NAMALWA (cell line): ENCODE measurements at places on chromosomes 3 and 15.

DNA sequence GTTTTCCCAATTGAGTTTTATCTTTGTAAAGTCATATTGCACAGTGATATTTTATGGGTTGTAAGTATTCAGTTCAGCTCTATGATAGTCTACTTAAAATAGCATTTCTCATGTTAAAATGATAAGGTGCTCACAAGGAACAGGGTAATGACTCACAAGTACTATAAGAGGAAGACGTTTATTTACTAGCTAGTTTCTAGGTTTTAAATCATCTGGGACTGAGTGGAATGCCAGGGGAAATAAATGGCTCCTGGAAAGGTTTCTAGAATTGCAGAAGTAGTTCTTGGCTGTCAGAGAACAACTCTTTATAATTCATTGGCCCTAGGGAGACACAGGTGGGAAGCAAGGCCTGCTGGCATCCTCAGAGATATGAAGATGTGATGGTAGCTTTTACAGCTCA lies 112.8 kb downstream of the CHDH start:
- no peak for DNase-seq

GRCh38 chr15:50702762-50703334 lies 16.3 kb upstream of the TRPM7 start:
- no peak for DNase-seq

- no peak for DNase-seq
These were observed 6.0 kb downstream of the ISL2 start for GRCh38 chr15:76342382-76343201.

GRCh38 chr3:85939074-85939482 lies 980.3 kb downstream of the CADM2 start:
- DNase-seq: no peak

- no peak for DNase-seq
These were observed 16.1 kb downstream of the BDH1 start for GRCh38 chr3:197539651-197540051.

- no peak for DNase-seq
These were observed 47.3 kb downstream of the CHP1 start for GRCh38 chr15:41278319-41278718.

GRCh38 chr3:70985572-70985971 lies 598.0 kb downstream of the FOXP1 start:
- no peak for DNase-seq

- DNase-seq: no peak
These were observed 1.9 kb upstream of the BCL2L10 start for GRCh38 chr15:52114261-52115055.

GRCh38 chr3:167241048-167241845 lies 138.8 kb downstream of the ZBBX start:
- no peak for DNase-seq

GRCh38 chr3:18872466-18872865 lies 275.8 kb upstream of the KCNH8 start:
- peak; percentile 49 for DNase-seq

- no peak for DNase-seq
These were observed 231.4 kb upstream of the WNT5A start for GRCh38 chr3:55718521-55718921.

- DNase-seq: no peak
These were observed 8.8 kb downstream of the MAP2K5 start for GRCh38 chr15:67551207-67551743.

DNA sequence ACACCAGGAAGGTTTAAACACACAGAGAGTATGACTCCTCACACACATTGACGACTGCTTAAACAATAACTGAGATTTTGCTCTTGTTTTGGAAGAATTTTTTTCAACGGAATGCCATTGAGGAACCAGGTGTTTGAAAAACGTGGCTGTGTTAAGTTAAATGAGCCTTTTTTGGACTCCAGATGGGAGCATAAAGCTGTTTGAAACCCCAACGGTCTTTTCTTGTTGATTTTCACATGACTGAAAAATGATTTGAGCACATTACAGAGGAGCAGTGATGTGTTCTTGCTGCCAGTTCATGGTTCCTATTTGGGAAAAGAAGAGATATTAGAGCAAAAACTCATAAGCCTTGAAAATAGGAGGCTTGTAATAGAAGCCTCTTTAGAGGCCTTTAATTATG lies 97.8 kb upstream of the SELENOK start:
- no peak for DNase-seq

DNA sequence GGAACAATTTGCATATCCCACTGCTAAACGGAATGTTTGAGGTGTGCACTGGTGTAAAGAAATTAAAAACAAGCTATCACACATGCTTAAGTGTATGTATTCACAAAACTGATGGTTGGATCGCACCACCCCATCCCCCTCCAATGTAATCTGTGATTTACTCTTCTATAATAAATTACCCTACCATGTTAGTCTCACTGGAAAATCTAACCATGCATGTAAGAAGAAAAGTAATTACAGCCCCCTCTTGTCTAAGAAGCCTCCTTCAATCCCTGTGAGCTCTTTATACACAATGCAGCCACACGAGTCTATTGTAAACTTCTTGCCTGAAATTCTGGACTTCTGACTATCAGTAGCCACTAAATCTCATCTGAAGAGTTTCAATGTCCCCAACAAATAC lies 173.6 kb downstream of the ZBTB20 start:
- no peak for DNase-seq

- DNase-seq: no peak
These were observed 242.1 kb downstream of the RAP2B start for GRCh38 chr3:153404157-153404556.

DNA sequence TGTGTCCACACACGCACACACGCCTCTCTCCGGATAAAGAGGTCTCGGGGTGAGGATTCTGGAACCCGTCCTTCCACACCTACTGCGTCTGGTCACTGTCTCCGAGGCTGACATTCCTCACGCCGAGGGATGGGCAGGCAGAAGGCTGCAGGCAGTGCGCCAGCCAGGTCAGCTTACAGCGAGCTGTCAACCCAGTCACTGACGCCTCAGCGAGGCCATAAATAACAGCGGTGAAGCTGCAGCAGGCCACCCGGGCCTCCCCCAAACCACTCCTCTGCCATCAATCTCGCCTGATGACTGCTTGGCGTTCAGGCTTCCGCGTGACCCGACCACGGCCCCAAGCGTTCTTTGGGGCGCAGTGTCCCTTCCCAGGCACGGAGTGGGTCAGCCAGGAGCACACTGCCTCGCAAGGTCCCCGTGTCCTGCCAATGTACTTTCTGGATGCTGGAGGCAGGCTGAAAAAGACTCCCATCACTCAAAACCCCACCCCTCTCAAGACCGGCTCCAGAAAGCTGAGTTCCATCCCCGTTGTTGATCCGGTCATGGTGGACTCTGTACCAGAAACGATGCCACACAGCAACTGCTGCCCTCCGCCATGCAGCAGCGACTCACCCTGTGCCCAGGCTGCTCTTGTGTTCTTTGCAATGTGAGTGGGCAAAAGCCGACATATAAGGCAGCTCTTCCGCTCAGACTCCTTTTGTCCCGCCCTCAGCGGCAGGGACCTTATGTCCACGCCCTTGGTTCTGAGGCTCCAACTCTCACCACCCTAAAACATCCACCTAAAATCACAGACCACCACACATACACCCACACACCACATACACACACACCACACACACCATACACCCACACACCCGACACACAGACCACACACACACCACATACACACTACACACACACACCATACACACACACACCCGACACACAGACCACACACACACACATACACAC lies 27.1 kb downstream of the CPN2 start:
- DNase-seq: peak; percentile 46

GRCh38 chr3:66038384-66038725 lies 363 bp downstream of the MAGI1 start:
- no peak for DNase-seq

- no peak for DNase-seq
These were observed 100.4 kb upstream of the TP63 start for GRCh38 chr3:189530822-189531221.

- DNase-seq: no peak
These were observed 215.3 kb upstream of the SEMA6D start for GRCh38 chr15:47502041-47502440.

DNA sequence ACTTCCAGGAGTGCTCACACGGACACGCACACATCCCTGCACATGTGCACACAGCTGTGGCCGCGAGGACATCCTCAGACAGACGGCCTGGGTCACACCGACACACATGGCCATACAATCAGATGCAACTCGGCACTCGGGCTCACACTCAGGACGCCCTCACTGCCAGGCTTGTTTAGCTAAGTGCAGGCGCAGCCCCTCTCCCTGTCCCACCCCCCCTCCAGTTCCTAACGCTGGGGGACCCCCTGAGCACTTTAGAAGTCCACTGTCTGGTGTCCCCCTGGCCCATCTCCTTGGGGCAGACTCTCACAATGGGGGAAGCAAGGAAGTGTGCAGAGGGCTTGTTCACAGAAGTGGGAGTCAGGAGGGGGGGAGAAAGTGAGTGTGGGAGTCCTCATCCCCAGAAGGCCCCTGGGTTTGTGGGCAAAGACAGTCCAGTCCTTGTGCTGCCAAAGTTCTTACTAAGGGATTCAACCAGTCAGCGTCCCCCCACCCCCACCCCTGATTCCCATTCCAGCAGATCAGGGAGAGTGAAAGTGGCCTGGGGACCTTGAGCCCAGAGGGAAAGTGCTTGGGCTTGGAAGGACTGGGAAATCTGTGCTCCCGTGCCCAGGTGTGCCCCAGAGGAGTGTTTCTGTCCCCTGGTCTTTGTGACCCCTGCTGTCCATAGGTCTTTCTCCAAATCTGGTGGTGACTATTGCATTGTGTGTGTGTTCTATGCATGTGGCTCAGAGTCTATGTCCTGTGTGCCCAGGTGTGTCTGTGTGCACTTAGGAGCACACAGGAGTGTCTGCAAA lies 767 bp upstream of the GATA2 start:
- no peak for DNase-seq

DNA sequence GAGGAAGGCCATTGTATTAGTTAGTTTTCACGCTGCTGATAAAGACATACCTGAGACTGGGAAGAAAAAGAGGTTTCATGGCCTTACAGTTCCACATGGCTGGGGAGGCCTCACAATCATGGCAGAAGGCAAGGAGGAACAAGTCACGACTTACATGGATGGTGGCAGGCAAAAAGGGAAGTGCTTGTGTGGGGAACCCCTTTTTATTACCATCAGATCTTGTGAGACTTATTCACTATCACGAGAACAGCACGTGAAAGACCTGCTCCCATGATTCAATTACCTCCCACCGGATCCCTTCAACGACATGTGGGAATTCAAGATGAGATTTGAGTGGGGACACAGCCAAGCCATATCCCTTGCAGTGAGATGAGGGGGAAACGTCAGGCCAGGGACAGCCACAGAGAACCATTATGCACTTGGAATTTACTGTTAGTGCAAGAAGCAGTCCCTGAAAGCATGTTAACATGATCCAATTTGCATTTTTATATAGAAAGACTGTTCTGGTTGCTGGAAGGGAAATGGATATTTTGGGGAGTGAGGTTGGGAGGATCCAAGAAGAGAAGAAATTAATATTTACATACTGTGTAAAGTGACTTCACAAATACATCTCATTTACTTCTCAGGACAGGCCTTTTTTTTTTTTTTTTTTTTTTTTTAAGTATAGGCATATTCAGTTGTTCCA lies 87.1 kb downstream of the ARNT2 start:
- no peak for DNase-seq

DNA sequence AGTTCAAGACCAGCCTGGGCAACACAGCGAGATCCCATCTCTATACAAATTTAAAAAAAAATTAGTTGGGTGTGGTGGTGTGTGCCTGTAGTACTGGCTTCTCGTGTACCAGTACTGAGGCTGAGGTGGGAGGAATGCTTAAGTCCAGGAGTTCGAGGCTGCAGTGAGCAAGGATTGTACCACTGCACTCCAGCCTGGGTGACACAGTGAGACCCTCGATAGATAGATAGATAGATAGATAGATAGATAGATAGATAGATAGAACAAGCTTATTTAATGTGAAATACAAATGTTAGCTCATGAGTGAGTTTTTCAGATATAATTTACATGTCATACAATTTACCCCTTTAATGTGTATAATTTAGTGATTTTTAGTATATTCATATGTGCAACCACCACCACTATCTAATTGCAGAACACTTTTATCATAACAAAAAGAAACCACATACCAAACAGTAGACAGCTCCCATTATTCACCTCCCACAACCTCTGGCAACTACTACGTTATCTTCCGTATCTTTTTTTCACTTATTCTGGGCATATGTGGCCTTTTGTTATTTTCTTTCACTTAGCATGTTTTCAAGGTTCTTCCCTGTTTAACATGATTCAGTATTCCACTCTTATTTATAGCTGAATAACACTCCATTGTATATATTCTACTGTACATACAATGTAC lies 13.1 kb upstream of the PRRT3 start:
- DNase-seq: no peak

- no peak for DNase-seq
These were observed 99.1 kb upstream of the STT3B start for GRCh38 chr3:31433679-31433992.

- DNase-seq: no peak
These were observed 25.4 kb upstream of the SLC41A3 start for GRCh38 chr3:126109146-126109879.

- DNase-seq: no peak
These were observed 68.0 kb downstream of the CASR start for GRCh38 chr3:122251428-122251827.

DNA sequence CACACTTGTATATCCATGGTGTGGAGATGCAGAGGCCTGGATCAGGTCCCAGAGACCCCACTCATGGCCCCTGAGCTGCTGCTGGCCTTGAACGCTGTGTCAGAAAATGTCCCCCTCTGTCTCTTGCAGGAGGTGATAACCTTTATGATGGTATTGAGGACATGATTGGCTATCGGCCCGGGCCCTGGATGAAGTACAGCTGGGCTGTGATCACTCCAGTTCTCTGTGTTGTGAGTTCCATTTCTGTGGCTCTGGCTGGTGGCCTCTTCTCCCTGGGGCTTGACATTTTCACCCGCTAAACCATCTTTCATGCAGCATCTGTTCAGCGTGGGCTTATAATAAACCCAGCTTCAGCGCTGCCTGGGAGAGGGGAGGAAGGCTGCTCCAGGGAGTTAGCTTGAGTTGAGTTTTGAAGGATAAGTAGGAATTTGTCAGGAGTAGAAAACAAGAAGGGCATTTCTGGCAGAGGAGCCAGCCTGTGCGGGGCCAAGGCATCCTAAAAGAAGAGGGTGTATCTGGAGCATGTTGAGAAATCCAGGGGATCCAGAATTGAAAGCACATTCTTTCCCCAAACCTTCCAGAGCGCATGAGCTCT lies 61.1 kb downstream of the GRIP2 start:
- no peak for DNase-seq
